ENCODE measurements at places on chromosomes 7 and 10.

DNA sequence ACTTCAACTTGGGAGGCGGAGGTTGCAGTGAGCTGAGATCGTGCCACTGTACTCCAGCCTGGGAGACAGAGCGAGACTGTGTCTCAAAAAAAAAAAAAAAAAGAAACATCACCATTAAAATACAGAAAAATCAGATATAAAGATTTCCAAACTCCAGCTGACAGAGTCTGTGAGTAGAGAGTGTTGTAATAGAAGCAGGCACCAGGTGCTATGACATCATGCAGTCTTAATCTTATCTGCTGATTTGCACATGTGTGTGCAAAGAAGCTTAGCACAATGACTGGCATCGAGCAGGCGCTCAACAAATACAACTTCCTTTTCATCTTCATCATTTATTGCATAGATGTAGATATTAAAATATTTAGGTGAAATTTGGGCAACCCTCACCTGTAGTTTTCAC is 92.2 kb downstream of the PRKCQ start:
- no peak for DNase-seq

DNA sequence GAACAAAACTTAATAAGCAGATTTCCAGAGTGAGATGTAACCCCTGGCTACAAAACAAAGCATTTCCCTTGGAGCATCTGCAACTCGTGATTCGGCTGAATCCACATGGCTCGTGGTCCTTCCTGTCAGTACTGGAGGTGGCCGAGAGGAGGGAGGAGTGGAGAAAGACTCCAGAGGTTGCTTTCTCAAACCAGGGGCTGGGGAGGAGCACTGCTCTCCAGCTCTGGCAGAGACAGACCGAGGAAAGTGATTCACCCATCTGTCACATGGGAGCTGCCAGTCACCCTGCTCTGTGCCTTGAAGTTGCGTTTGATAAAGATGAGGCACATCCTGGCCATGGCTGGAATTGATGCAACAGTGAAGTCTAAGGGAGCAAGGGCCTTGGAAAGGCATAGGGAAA is 72.7 kb downstream of the COL13A1 start:
- DNase-seq, result no peak

GRCh38 chr10:111137007-111137406 is 60.2 kb downstream of the ADRA2A start:
- DNase-seq, result no peak

DNA sequence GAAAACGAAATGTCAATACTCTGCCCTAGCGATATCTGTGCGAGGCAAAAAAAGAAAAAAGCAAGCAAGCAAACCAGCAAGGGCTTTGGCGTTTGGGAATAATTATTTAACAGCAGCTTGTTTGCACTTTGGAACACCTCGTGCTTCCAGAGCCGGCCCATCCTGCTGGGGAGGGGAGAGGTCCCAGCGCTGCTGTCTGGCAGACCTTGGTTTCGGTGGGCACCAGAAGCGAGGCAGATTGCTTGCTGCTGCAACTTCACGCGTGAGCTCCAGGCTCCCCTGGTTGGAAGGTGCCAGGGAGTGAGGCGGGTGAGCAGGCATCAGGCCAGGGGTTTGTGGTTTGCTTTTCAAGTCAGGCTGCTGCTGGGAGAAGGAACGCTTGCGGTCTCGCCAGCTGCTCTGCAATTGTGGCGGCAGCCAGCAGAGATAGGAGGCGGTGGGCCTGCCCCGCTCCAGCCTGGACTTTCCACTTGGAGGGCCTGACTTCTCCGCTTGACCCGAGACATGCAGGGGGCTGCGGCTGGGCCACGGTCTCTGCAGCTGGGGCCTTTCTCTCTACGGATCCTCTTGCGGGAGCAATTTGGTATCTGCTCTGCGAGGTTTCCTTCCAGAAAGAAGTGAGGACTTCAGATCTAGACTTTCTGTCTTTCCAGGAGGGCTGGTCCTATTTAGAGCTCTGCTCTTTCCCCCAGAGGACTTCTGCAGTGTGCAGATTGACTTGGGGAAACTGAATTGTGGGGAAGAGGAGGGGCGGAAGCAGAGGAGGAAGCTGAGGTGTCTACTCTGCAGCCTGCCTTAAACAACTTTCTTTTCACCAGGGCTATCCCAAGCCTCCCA is 131.4 kb downstream of the PRPF18 start:
- DNase-seq, result no peak

- DNase-seq, result no peak
These were observed at the start of gene LAMB1 for GRCh38 chr7:108002726-108003598. LAMB1 (minus strand) TSS chr7:108003161; CDS start chr7:108002885, 276 bp downstream.

DNA sequence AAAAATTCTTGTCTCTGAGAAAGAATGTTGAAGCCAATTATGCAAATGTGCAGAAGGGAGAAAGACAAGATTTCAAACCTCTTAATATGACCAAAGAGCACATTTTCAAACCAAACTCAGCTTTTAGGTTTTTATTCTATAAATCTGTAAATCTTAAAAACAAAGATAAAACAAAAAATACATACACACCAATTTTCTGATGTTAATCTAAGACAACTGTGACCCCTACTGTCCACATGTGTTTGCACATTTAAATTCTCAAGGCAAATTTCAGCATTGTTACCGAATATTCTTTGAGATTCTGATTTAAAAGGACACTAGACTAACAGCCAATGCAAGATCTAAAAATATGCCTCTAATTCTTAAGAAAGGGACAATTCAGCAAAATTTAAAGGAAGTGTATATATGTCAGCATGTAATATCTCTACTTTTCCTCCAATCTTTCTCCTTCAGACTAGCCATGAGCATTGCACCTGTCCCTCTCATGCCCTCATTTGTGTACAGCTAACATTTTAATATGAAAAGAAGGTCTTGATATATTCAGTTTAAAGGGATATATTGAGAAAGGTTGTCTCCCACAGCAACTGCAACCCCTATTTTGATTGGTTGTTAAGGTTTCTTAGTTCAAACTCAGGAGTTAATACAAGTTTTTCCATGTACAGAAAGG is 417.9 kb downstream of the IPMK start:
- DNase-seq, result no peak

DNA sequence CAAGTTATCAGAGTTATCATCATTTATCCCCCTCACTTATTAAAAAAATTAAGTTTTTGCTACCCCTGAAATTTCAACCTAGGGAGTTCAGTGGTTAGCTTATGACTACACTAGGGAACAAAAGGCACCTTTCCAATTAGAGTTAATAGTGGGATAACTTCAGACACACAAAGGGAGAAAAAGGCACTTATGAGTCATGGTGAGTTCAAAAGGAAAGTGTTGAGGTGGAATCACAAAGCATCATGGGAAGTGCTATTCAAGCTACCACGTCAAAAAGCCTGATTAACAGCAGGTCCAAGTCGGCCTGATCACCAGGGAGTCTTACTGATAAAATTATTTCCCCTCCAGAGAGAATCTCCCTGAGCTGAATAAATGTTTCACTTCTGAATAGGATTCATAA is 165.7 kb downstream of the C7orf25 start:
- no peak for DNase-seq

Measured in stimulated activated CD8-positive, alpha-beta memory T cell treated with anti-CD3 and anti-CD28 coated beads, Interleukin-7, amount 100 ng/mL, for 1 hour (primary cell).